ENCODE measurements at places on chromosomes 6 and 20.

GRCh38 chr20:53617791-53618489 is 24.3 kb upstream of the ZNF217 start:
- no peak for DNase-seq

DNA sequence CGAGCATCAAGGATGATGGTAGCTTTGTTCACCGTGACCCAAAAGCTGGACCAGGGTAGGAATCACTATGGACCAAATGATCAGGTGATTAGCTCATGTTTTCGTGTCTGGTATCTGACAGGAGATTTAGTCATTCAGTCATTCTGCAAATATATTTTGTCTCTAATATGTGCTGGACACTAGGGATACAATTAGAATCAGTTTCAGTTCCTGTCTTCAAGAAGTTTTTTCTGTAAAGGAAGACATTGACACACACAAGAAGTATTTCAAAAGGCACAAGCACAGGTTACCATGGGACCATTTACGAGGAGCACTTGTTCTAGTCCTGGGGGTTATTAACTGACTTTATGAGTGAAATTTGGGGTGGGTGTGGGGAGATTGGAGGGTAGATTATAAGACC is 244.9 kb downstream of the HIVEP2 start:
- DNase-seq = no peak

- no peak for DNase-seq
Measured at GRCh38 chr6:90425161-90425641, 128.6 kb upstream of the BACH2 start.

DNA sequence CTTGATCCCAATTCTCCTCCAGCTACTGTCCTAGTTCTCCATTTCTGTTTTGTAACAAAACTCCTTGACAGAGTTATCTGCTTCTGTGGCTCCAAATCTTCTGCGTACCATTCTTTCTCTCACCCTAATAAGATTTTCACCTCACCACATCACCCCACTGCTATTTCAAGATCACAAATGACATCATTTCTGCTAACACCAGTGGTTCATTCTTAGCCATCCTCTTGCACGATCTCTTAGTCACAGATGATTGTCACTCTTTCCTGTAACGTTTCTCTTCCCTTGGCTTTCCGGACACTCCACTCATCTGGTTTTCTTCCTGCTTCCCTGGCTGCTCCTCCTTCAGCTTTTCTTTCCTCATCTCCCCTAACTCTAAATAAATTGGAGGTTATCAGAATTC is 56.8 kb upstream of the FABP7 start:
- no peak for DNase-seq

- DNase-seq = no peak
Measured at GRCh38 chr20:23857962-23858595, 21.5 kb downstream of the CST5 start.

DNA sequence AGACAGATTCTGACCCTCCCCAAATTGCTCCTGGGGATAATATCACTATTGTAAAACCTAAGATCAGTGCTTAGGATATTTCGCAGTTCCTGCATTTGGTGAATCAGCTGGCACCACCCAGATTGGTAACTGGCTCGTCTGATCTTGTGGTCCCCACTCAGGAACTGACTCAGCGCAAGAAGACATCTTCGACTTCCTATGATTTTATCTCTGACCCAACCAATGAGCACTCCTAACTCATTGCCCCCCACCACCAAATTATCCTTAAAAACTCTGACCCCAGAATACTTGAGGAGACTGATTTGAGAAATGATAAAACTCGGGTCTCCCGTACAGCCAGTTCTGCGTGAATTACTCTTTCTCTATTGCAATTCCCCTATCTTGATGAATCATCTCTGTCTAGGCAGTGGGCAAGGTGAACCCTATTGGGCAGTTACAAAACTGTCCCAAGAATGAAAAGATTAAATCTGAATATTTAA is 55.7 kb upstream of the PRND start:
- no peak for DNase-seq

- DNase-seq = no peak
Measured at GRCh38 chr20:4490606-4491280, 231.0 kb upstream of the PRND start.

GRCh38 chr6:166237617-166238016 is 70.0 kb upstream of the TBXT start:
- no peak for DNase-seq

Data from GDM1 (cell line).